Naive B cell (primary cell): ENCODE measurements at places on chromosomes 5 and 9. TPM values are rescaled to one million over a fixed set of nuclear protein-coding genes. Genes with fewer than 3 reads are reported as not detected.

GRCh38 chr9:134830126-134830525, 50.5 kb upstream of the FCN2 start:
- DNase-seq, result no peak

GRCh38 chr5:164073081-164073480, 567.7 kb downstream of the MAT2B start:
- DNase-seq, result no peak

DNA sequence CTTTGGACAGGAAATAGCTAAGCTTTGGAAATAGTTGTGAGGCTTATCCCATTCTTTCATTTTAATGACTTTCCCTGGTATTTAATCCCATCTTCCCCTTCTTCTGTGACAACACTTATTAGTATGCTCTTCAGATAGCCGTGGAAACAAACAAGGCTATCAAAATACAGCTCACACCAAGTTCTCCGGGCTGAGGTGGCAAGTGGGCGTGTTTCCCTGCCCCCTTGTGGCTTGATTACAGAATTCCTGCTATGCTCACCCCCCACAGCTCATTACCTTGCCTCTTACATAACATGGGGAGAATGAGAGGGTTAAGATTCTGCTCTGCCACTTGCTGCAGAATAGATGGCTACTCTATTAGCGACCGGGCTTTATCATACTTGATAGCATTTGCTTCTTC, 437.1 kb upstream of the TLE4 start:
- DNase-seq, result no peak

DNA sequence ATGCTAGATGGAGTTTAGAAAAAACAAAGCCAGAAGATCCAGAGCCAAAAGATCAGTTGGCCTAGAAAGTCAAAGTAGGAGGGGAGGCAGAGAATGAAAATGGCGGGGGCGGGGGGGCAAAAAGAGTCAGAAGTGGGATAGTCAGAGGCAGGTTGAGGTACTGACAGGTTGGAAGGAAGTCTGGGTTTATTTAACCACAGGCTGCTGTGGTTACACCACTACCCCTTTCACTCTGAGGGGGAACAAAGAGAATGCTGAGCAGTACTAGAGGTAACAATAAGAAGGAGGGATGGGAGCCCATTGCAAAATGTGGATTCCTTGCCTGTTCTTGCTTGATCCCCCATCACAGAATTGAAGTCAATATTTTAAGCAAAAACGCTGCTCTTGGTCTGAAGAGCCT, 111.8 kb downstream of the CAVIN4 start:
- no peak for DNase-seq

DNA sequence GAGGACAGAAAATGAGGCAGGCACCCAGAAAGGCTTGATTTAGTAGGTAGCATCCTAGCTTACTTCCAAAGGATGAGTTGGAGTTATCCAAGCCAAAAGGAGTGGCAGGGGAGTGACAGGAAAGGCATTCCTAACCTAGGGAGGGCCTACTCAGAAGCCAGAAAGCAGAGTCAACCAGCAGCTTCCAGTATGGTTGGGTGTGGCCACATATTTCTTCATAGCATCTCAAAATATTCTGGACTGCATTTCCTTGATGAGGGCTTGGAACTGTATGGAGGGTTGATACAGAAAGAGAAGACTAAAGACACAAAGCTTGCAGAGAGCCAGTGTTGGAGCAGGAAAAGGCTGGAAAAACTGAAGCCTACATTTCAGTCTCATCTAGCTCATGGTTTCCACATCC, 656.8 kb upstream of the DMAC1 start:
- no peak for DNase-seq

- no peak for DNase-seq
Measured at GRCh38 chr5:5490774-5491347, 68.4 kb downstream of the ICE1 start.

DNA sequence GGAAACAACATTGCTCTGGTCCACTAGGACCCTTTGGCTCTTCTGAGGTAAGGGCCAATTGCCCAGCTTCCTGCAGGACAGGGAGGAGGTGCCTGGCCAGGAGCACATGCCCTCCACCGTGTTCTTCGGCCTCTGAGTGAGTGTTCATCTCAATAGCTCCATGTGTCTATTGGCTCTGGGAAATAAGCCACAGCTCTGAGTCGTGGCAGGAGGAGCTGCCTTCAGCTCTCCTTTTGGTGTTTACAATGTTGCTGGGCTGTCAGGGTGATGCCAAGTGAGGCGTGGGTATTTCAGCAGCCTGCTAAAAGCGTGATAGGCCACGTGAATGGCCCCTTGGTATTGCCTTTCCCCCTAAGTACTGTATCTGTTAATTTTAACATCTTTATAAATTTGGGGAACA, 26.6 kb downstream of the GADD45G start:
- DNase-seq, result no peak

DNA sequence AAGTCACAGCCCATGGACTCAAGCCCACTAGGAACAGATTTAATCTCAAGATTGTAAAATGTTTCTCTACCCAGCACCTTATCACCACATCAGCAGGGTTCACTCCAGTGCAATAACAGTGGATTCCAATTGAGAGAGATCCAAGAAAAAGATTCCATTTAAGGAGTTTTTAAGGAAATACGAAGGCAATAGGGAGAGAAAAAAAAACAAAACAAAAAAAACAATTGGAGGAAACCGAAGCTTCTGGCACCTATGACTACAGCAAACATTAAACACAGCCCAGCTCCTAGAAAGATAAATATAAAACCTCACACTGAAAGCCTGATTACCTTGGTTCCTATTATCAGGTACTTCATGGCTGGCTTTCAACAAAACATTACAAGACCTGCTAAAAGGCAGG, 192.7 kb downstream of the DAB2IP start:
- DNase-seq, result no peak

GRCh38 chr9:19967216-19967887, 178.5 kb upstream of the SLC24A2 start:
- no peak for DNase-seq

GRCh38 chr5:2757563-2758351, 6.3 kb upstream of the IRX2 start:
- DNase-seq, result no peak

DNA sequence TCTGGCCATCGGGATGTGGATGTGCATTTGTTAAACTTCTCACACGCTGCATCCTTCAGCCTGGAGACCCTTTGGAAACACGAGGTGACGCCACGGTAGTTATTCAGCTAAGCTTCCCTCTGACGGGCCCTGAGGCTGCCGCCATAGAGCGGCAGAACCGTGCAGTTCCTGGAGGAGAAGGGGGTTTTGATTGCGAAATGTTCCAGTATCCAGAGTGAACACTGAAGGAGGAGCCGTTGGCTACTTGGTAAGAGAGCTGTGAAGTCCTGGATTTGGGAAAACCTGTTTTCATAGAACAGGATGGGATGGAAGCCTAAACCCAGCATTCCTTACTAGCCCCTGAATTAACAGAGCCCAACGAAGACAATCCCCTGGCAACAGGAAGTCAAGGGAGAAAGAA, 23.0 kb upstream of the EXOC3 start:
- no peak for DNase-seq

- no peak for DNase-seq
Measured at GRCh38 chr5:132456987-132457361, 33.6 kb downstream of the IRF1 start.

DNA sequence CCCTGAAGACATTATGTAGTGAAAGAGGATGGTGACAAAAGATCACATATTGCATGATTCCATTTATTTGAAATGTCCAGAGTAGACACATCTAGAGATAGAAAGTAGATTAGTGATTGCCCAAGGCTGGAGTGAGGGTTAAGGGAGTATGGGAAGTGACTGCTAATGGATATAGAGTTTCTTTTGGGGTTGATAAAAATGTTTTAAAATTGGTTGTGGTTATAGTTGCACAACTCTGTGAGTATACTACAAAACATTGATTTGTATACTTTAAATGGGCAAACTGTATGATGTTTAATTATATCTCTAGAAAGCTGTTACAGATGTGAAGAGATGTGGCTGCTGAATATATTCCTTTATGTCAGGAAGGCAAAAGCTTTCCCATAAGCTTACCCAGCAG, 202.8 kb downstream of the CCDC171 start:
- DNase-seq, result no peak

DNA sequence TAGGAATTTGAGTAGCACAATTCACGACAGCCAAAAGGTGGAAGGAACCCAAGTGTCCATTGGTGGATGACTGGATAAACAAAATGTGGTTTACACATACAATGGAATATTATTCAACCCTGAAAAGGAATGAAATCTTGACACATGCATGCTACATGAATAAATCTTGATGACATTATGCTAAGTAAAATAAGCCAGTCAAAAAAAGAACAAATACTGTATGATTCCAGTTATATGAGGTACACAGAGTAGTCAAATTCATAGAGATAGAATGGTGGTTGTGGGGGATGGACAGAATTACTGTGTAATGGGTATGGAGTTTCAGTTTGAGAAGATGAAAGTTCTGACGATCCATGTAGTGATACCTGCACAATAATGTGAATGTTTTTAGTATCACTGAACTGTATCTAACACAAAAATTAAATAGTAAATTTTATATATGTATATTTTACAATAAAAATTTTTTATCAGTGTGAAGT, 117.7 kb upstream of the GNA14 start:
- DNase-seq, result no peak

- no peak for DNase-seq
Measured at GRCh38 chr5:2797981-2798380, 46.5 kb upstream of the IRX2 start.

DNA sequence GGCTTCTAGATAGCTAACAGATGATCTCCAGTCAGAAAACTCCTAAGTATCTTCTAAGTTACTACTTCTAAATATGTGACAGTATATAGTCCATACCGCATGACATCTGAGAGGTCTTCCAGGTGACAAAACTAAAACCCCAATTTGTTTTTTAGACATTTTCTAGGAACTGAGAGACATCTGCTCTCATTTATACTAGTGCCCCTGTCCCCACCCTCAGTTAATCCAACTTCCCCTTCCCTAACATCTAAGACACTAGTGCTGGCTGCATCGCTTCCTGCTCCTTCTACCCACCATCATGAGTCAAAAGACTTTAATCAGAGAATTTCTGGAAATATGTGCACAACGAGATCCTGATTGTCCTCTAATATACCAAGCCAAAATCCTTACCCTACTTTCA, 37.9 kb downstream of the FBXW11 start:
- DNase-seq, result peak; percentile 37

DNA sequence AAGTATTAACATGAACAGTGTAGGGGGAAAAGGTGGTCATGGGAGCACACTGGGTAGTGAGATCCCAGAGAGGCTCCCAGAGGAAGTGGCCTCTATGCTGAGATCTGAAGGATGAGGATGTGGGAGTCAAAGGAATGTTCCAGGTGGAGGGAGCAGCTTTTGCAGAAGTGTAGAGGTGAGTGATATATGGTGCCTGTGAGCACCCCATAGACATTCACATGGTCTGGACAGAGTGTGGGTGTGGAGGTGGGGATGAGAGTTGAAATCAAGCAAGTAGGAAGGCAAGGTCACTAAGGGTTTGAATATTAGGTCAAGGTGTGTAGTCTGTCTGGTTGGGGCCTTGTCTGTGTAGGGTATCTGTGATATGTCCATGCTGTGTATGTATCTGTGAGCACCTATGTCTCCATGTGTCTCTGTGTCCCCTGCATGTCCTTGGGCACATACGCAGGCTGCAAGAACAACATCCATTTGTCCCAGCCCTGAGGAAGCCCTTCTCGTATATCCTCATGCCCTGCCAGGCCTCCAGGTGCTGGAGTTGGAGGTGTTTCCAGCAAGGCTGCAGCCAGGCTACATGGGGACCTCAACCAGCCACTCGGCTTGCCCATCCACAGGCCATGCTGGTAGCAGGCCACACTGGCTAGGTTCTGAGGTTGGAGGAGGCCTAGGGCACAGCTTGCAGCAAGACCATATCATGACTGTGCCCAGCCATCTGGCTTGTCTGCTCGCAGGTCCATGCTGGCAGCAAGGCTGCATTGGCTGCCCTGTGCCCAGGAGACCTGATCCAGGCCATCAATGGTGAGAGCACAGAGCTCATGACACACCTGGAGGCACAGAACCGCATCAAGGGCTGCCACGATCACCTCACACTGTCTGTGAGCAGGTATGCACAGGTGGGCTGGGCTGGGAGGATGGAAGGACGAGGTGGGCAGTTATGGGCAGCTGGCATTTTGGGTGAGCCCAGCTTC, 4.7 kb downstream of the PDLIM4 start:
- no peak for DNase-seq

GRCh38 chr5:178526773-178527457, 63.3 kb downstream of the COL23A1 start:
- DNase-seq, result no peak

- DNase-seq, result no peak
Measured at GRCh38 chr9:78678877-78679276, 382.0 kb downstream of the PSAT1 start.

DNA sequence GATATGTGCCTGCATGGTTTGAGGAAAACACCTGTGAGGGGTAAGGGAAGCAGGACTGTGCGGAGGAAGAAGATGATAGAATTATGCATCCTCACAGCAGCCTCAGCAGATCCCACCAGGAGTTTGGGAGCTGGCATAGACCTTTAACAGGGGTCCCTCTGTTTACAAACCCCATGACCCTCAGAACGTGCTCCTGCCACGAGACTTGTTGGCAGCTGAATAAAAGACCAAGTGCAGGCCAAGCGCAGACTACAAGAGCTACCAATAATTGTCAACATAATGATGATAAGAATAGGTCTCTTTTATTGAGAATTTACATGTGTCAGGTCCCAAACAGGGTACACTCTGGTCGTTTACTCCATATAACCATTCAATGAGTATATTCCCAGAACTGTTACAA, 236.0 kb downstream of the MED10 start:
- no peak for DNase-seq

DNA sequence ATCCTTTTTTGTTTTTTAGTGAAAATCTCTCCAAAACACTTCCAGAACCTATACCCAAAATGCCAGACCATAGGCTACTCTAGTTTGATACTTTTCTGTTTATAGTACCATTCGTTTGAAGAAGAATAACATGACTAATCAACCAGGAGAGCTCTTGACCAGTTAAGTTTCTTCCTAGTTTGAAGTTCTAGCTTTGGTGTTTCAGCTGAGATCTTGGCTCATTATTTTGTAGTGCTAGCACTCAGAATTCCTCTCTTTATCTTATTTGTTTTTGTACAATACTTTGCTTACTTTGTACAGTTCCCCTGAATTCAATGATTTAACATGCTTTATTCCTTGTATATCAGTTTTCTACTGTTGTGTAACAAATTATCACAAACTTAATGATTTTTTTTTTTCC, 911.6 kb downstream of the EFNA5 start:
- no peak for DNase-seq

GRCh38 chr5:169785771-169786618, 148.9 kb downstream of the DOCK2 start:
- DNase-seq, result no peak

GRCh38 chr9:16794871-16795639, 75.4 kb downstream of the BNC2 start:
- no peak for DNase-seq

The SLC44A1 gene
- 16.9 TPM for polyA plus RNA-seq

The CDK9 gene
- 47.1 TPM for polyA plus RNA-seq

The OR1Q1 gene
- polyA plus RNA-seq, result not detected

The CCL27 gene
- not detected for polyA plus RNA-seq

The TAF11L14 gene
- not detected for polyA plus RNA-seq

The IFNA17 gene
- not detected for polyA plus RNA-seq

The ADRB2 gene
- 4.6 TPM for polyA plus RNA-seq

The FBXL7 gene
- not detected for polyA plus RNA-seq

The SLC4A9 gene
- polyA plus RNA-seq, result not detected

The ENG gene
- 5.8 TPM for polyA plus RNA-seq
